HT-29 (cell line): ENCODE measurements at places on chromosomes 7 and 10.

DNA sequence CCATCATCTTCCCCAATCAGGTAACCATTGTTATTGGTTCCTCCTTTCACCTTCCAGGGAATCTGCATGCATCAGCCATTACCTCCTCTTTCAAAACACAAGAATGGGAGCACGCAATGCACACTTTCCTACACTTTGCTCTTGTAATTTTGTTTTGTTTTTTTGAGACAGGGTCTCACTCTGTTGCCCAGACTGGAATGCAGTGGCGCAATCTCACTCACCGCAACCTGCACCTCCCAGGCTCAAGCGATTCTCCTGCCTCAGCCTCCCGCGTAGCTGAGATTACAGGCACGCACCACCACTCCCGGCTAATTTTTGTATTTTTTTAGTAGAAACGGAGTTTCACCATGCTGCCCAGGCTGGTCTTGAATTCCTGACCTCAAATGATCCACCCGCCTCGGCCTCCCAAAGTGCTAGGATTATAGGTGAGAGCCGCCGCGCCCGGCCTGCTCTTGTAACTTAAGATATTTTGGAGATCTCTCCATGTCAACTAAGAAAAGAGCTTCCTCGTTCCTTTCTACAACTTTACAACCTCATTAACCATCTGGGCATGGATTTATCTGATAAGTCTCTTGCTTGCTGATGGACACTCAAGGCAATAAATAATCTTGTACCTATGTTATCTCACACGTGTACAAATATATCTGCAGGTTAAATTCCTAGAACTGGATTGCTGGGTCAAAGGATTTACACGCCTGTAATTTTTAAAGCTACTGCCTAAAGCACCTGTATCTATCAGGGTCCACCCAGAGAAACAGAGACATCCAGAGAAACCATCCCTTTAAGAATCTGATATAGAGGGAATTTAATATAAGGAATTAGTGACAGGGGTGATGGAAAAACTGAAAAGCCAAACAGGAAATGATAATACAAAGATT is 4.2 kb downstream of the CYTH3 start:
- peak; percentile 30 for DNase-seq

DNA sequence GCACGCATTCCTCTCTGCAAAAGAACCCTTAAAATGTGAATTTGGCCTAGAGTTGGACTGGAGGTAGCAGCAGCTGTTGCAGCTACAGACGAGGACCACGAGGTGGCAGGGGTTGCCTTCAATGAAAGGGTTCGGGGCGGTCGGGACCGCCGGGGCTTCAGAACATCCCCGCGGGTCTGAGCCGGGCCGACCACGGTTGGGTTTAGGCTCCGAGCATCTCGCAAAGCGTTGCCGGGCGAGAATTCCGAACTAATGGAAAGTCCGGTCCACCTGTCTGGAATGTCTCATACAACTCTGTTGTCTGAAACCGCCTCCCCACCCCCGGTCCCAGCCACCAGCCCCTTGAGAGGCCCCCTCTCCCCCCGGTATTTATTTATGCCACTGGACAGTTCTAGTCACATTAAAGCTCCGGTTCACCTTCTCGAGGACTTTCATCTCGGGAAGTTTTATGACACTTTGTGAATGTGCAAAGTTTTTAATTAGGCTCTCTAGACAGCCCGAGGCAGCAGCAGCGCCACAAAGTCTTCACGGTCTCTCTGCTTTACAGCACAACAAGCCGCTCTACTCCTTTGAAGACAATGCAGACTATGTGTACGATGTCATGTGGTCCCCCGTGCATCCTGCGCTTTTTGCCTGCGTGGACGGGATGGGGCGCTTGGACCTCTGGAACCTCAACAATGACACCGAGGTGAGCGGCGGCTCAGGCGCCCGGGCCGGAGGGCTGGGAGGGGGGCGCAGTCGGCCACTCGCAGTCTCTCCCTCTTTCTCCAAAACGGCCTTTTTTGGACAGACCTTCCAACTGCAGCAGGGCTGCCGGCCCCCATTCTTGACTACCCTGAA is 246.2 kb downstream of the SLC25A13 start:
- peak; percentile 67 for DNase-seq

DNA sequence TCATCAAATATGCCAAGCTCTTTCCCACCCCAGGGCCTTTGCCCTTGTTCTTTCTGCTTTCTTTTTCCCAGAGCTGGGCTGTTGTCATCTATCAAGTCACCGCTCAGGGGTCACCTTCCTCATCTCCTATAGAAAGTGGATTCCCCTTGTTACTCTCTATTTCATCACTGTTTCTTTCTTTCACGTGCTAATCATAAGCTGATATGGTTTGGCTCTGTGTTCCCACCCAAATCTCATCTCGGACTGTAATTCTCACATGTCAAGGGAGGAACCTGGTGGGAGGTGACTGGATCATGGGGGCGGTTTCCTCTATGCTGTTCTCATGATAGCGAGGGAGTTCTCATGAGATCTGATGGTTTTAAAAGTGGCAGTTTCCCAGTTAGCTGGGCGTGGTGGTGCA is 17.0 kb upstream of the TIAL1 start:
- DNase-seq, result no peak

GRCh38 chr10:75926763-75927162 is 495.3 kb downstream of the LRMDA start:
- DNase-seq, result no peak

- no peak for DNase-seq
Observed at GRCh38 chr7:85469446-85470010, 282.7 kb upstream of the SEMA3D start.

- DNase-seq, result no peak
Observed at GRCh38 chr10:119274519-119275045, 67.2 kb downstream of the GRK5 start.

DNA sequence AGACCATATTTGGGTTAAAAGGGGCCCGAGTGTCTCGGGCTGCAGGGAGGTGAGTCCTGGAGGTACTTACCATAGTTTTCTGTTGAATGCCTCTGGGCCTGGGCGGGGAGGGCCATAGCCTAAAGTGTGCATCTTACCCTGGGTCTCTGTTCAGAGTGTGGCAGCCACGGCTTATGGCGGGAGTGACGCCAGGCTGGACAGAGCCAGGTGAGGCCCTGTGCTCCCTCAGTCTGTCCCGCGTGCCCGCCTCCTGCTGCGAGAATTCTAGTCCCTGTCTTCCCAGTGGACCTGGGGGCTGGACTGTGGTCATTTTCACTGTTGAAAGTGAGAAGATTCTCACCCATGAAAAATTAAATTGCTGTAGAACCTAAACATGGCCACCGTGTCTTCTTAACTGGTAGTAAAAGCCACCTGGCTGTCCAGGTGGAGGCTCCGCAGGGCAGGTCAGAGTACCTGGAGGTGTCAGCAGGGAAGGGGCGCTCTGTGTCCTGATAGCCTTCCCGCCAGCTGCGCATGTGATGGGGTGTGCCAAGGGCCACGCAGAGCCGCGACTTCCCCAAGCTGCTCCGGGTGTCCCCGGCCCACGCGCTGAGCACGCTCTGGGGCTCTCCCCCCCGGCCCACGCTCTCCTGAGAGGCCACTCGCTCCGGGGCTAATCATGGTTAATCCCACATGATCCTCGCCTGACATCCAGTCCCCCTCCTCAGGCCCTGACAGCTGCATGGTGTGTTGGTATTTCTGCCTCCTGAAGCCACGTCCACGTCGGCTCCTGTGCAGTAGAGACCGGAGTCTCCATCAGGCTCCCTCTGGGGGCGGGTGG is 20.3 kb downstream of the INPP5A start:
- DNase-seq, result no peak

DNA sequence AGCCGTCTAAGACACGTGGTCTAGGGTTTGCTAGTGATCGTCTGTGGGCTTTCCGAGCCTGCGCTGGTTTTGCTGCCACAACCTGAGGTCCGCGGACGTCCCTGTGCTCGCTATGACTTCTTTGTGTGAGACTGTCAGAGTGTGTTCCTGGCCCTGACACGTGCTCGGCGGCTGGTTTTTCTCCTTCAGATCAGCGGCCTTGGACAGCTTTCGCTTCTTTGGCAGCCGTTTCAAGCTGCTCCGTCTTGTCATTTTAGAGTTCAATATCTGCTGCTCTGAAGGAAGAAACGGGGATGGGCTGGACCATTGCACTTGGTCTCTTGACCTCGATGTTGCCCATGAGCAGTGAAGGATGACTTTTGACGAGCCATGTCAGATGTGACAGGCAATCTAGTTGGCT is 147.3 kb downstream of the MGMT start:
- no peak for DNase-seq

DNA sequence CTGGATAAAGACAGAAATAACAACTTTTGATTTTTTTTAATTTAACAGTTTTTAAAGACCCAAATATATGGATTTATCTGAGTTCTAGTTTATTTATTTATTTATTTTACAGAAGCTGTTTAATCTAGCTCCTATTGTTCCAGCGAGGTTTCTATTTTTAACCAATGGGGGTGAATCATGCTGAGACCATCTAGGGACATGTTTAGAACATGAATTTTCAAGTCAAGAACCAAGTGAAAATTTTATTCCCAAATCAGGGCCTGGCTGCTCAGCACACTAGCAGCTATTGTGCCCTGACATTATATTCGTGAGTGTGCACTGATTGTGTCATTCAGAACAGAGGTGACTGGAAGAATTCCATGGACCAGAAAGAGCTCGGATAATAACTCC is 24.6 kb upstream of the MPP7 start:
- DNase-seq, result no peak

DNA sequence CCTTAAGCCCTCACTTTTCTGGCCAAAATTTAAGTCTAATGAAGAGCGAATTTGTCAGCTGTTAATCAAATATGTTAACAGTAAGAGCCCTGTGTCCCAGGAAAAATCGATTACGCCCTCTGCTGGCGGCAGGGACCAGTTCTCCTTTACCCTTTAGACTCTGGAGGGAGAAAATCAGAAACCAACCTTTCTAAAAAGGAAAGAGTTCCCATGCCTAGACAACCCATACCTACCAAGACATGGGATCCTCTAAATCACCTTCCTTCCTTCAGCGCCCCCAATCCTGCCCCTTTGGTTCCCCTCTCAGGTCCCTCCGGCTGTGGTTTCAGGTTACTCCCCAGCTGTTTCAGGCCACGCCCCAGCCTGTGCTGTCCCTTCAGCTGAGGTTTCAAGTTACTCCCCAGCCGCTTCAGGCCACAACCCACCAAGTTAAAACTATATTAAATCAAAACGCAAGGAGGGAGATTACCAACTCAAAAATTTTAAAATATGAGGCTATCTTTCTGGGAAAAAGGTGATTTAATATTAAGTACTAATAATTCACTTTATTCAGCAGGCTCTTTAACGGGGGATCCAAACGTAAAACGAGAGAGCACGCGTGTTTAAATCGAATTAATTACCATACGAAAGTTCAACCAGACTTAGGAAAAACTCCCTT is 1.4 kb upstream of the AKR1B15 start:
- peak; percentile 93 for DNase-seq

DNA sequence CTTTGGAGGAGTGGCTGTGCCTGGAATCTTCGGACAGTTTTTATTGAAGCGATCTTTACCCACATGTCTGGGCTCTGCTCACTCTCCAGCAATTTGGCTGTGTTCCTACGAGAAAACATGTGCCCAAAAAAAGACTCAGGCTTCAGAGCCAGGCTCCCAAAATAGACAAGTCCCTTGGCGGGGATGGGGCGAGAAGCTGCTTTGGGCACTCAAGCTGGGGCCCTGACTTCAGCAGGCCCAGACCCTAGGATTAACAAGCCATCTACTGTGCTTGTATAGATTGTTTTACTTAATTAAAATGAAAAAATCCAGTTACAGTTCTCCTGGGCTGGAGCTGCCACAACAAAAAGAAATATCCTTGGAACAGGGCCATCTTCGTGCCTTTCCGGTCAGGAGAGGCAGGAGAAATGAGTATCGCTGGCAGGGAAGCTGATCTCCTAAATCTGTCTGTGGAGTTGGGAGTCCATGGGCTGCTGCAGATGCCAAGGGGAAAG is 51.4 kb upstream of the PDCD4 start:
- DNase-seq, result no peak

GRCh38 chr7:75624134-75624832 is 114.5 kb downstream of the HIP1 start:
- no peak for DNase-seq

DNA sequence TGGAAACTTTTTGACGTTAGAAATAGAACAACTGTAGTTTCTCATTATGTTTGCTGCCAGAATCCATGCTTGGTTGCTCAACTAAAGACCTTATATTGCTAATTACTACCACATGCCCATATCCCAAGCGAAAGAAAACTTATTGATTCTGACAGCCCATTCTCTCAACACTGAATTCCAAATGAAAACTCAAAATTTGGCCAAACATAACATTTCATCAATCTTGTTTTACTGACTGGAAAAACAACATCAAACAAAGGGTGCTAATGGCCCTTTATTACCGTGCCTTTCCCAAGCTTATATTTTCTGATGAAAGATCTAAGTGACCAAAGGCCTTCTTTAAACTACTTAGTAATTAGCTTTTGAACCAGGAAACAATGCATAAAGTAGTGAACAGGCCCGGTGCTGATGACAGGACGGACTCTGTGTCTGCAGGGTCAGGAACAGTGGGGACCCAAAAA is 531.8 kb downstream of the KCNMA1 start:
- DNase-seq, result no peak

DNA sequence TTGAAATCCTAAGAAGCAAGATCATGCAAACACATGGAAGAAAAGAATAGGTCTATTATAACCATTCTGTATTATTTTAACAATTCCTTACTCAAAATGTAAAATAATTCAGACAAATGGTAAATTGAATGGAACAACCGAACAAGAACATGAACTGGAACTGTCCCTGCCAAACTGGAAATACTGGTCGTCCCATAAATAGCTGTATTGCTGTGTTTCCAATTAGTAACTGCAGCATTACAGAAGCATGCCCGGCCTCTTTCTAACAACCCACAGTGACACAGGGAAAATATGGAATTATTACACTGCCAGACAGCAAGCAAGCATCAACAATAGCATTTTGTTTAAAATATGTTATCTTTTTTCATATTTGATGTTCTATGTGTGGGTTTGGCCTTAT is 1138.5 kb upstream of the PHF14 start:
- DNase-seq, result peak; percentile 16

- DNase-seq, result no peak
Observed at GRCh38 chr10:88592906-88593305, 6.3 kb downstream of the LIPJ start.

- no peak for DNase-seq
Observed at GRCh38 chr10:120115959-120116358, 223.4 kb downstream of the SEC23IP start.

DNA sequence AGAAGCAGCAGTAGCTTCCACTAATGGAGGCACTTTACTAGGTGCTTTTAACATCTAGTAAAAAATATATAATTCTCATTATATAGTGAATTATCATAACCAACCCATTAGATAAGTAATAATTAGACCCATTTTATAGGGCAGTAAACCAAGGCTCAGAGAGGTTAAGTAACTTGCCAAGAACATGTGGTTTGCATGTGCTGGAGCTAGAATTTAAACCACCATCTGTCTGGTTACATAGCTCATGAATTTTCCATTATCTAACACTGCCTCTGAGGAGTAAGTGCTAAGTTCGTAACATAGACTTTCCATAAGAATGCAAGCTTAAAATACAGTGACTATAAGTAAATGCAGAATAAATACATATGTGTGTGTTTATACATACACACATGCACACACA is 41.9 kb downstream of the CREB3L2 start:
- DNase-seq, result no peak

- no peak for DNase-seq
Observed at GRCh38 chr7:39233851-39234529, 256.3 kb downstream of the POU6F2 start.

GRCh38 chr7:51160990-51161615 is 155.5 kb downstream of the COBL start:
- DNase-seq, result peak; percentile 71

- DNase-seq, result no peak
Observed at GRCh38 chr7:30173058-30173897, 38.5 kb downstream of the MTURN start.
